ENCODE measurements at places on chromosomes 7 and 10.

GRCh38 chr7:5597772-5598171, 174.1 kb upstream of the TNRC18 start:
- DNase-seq: no peak

DNA sequence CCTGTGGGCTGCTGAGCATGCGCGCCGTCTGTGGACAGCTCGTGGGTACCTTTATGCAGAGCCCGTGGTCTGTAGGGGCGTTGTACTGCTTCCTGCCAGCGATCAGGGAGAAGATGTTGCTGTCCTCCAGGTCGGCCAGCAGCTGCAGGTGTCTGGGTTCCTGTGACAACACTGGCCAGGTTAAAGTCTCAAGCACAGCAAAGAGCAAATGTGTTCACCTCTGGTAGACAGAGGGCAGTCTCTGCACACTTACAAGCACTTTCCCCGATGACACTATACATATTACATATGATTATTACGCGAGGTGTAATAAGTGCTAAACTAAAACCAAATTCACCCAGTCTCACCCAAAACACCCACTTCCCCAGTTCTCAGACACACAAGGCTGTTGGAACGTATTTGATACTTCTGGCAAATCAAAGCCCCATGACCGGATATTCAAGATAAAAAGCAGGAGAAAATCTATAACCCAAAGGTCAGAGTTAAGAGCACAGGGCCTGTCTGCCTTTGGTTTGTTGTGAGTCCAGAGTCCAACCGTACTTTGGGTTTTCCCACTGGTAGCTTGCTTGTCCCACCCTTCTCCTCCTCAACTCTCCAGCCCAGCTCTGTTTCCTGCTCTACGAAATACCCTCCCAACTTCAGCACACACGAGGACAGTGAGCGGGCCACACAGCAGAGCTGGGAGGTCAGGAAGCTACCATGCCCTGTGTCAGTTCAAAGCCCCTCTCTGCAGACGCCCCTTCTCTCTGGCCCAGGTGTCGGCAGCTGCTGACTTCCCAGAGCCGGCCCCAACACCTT, 49.7 kb upstream of the DDC start:
- no peak for DNase-seq

DNA sequence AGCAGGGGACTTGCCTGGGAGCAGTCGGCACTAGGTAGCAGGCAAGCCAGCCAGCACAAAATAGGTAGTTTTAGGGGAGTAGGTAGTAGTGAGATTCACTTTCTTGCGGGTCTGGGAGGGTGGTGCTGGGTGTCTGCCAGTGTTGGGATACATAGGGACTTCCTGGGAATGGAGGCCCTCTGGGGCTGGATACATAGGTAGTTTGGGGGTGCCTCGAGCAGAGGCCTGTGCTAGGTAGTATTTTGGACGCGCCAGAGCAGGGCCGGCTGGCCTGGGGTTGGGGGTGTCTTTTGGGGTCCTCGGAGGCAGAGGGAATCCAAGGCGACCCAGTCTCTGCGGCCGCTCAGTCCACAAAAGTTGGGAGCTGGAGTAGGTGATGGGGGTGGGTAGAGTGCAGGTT, 2.0 kb upstream of the HOXA3 start:
- no peak for DNase-seq

DNA sequence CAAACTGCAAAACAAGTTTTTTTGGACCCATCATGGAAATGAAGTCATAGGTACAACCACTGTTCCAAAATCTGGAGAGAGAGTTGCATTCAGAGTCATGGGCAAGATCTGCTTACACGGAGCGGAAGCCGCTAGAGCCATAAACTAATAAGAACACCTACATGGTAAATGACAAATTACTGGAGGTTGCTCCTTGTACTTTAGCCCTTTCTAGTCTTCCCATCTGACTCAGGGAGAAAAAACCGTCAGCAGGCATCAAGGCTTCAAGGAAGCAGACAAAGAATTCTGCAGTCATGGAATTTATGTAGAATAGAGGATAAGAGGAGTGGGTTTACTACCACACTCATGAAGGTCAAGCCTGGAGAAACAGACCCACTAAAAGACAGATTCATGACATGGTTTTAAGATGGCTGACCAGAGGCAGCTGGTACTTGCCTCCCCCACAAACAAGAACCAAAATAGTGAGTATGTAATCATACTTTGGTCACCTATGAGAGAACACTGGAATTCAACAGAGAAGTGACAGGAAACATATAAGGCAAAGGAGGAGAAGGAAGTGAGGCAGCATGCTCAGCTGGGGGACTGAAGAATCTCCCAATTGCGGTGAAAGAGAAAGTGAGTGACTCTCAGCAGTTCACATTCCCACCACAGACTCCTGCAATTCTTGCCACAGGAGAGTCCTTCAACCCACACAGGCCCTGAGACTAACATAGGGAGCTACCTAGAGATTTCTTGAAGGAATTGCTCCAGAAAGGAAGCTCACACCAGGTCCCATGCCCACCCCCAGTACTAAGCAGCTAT, 42.4 kb upstream of the ASAH2 start:
- no peak for DNase-seq

DNA sequence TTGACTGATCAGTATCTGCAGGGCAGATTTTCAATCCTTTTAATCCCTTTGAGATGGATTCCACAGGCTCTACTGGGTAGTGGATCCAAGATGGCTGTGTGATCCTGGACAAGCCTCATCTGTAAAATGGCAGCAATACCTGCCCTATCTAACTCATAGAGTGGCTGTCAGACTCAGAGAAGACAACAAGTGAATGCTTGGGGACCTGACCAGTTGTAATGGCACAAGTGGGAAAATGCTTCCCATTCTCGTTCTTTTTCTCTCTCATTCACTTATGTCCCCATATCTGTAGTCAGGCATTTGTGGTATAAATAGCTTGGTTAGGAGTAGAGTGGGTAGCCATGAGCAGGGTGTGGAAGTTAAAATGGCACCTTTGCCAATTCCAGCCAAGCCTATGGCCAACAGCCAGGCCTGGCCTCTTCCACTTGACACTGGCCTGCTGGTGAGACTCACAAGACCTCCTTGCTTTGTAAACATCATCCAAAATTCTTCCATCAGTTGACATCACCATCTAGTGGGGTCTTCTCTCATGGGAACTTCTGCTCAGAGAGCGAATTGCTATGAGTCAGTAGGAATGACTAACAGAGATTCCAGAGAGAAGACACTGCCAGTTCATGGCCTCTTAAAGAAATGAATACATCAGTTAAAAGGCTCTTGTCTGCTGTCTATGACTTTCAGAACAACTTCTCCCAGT, 150.1 kb downstream of the PLPP4 start:
- DNase-seq: no peak

DNA sequence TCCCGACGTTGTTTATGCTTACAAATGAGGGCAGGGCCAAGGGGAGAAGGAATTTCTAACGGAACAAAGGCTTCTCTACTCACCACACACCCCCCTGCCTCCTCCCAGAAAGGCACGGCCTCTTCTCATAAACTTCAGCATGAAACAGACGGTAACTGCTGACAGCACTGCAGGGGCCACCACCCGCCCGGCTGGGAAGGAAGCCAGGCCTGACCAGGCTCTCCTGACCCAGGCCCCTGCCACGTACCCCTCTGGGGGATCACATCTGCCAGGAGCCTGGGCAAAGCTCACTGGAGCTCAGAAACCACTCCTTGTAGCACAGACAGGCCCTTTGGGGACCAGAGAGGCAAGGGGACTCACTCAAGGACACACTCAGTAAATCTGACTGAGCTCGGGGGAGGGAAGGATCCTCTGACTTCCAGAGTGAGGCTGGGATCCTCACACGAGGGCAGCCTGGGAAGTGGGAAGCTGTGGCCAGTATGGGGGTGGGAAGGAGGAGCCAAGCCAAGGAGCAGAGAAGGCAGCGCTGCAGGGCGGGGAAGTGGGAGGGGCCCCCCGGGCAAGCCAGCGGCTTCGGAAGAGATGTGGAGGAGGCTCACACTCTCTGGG, 46.1 kb downstream of the ZCCHC24 start:
- no peak for DNase-seq

DNA sequence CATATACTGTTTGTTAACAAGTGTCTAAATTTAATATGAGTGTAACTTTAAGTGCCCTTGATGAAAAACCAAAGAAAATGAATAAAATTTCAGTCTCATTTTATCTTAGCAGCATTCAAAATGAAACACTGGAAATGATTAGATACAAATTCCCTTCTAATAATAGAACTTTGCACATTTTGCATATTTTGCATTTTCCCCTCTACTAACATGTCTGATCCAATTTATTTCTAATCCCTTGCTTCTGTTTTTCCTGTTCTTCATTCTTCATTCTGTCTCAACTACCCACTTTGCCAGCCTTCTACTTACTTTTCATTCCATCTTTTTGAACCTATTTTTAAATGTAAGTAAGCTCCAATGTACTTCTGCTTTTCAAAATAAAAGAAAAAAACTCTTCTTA, 42.7 kb upstream of the SEMA3D start:
- DNase-seq: no peak

GRCh38 chr10:89029785-89030437, 39.3 kb downstream of the FAS start:
- DNase-seq: peak; percentile 10

DNA sequence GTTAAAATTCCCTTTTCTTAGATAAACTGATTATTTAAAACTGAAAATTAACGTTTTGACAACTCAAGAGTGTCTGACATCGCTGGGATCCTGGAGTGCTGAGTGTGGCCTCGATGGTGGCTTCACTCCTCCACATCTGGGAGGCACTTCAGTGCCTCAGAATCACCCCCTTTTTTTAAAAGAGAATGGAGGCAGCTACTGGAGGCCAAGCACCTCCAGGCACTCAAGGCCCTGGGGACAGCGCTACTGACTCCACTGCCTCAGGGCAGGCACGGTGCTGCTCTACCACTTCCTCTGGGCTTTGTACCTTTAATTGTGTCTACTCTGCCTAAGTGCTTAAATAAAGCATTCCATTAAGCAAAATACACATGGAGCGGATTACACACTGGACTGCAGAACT, 27.2 kb upstream of the NCAPG2 start:
- DNase-seq: no peak

DNA sequence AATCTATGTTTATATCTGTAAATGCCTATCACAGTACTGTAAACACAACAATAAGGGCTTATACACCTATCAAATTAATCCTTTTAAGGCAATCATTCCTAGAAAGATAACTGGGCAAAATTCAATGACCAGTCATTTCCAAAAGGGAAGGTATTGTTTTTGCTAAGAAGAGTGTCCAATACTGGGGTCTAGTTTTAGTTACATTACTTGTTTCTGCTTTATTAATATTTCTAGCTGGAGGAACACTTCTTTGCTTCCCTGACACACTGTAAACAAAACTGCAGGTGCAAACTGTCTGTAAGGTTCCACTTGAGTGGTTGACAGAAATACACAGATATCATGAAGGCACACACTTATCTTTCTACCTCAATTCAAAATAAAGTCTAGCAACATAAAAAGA, 84.2 kb upstream of the FAM133B start:
- peak; percentile 67 for DNase-seq

GRCh38 chr7:154914308-154914995, 88.5 kb downstream of the PAXIP1 start:
- no peak for DNase-seq

GRCh38 chr7:25240340-25240739, 12.1 kb upstream of the NPVF start:
- no peak for DNase-seq

- DNase-seq: no peak
Observed at GRCh38 chr7:74020390-74020789, 7.6 kb upstream of the ELN start.

- peak; percentile 1 for DNase-seq
Observed at GRCh38 chr10:96299383-96299782, 4.9 kb upstream of the DNTT start.

DNA sequence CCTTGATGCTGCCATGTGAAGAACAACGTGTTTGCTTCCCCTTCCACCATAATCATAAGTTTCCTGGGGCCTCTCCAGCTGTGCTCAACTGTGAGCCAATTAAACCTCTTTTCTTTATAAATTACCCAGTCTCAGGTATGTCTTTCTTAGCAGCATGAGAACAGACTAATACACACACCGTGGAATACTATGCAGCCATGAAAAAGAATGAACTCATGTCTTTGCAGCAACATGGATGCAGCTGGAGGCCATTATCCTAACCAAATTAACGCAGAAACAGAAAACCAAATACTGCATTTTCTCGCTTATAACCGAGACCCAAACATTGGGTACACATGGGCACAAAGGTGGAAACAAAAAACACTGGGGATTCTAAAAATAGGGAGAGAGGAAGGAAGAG, 286.7 kb upstream of the MINDY3 start:
- no peak for DNase-seq

GRCh38 chr10:47019155-47020145, 108.2 kb downstream of the PTPN20 start:
- DNase-seq: no peak

DNA sequence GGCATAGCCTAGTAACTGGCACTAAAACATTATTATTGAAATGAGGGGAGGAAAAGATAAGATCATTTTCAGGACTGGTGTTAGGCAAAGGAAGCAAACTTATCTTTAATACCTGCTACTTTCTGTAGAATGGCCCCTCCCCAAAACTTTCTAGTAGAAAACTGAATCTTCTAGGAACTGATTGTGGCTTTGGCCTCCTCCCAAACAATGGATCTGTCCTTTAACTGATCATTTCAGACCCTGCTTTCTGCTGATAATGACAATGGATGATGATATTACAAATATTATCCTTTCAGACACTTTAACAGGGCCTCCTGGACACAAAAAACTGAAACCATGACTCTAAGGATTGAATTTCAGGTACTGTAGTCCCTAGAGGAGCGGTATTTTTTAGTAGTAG, 55.1 kb downstream of the EZH2 start:
- DNase-seq: no peak

All from NCI-H2029 (cell line).